A172 (cell line): ENCODE measurements at places on chromosomes 1 and 21.

DNA sequence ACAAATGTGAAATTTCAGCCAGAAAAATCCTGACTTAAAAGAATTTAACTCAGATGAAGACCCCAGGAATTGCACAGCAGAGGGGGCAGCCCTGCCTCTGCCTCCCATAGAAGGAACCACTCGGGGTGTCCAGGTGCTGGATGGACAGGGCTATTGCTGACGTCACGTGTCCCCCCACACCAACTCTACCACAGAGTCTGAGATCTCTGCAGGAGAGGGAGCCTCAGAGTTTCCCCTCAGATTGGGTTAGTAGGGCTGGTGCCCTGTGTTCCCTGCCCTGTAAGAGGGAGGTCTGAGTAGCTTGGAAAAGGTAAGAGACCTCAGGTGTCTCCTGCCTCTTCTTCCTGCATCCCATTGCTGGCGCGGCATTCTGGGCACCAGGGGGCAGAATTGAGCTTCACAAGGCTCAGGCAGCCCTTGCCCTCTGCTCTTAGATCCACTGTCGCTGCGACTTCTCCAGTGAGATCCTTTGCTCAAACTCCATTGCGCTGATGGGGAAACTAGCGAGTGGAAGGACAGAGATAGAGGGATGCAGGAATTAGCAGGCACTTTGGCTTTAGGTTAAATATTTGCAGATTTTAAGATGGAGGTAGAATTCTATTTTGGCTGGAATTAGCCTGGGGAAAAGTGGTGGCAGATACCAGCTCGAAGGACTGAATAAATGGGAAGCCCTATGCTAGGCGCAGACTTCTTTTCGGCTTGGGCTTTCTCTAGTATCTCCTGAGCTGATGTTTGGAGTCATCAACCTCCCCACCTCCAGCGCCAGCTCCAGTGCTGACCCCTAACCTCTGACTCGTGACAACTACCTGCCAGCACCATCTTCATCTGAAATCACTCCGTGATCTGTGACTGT lies 42.8 kb upstream of the DMBX1 start:
- peak; percentile 46 for DNase-seq

DNA sequence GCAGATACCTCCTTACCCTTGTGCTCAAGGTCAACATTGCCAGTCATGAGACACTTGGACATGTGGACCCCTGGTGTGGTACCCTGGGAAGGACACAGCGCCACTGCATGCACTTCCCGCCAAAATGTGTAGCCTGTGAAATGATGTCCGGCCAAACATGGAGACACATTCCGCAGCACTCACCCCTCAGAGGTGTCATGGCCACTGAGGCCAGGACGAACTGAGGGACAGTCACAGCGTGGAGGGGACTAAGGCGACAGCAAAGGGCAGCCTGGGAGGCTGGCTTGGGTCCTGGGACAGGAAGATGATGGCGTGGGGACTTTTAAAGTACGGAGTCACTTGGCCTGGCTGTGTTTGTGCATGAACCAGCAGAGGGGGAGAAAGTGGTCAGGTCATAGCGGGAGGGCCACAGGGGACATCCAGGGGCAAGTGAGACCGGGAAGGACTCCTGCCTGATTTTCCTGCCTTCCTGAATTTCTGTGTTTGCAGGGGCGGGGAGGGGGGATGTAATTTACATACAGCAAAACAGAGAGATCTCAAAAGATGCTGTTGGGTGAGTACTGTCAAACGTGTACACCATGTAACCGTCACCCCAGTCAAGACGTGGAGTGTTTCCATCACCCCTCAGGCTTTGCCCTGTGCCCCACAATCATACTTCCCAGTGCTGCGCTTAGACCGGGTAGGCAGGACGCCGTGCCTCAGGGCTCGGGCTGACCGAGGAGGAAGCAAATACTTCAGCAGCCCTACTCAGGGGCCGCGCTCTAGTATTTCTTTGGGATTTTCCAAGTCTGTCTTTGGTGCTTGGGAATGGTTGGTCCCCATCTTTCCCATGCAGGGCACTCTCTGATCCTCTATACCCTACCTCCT lies 45.2 kb downstream of the WDR4 start:
- DNase-seq: no peak

DNA sequence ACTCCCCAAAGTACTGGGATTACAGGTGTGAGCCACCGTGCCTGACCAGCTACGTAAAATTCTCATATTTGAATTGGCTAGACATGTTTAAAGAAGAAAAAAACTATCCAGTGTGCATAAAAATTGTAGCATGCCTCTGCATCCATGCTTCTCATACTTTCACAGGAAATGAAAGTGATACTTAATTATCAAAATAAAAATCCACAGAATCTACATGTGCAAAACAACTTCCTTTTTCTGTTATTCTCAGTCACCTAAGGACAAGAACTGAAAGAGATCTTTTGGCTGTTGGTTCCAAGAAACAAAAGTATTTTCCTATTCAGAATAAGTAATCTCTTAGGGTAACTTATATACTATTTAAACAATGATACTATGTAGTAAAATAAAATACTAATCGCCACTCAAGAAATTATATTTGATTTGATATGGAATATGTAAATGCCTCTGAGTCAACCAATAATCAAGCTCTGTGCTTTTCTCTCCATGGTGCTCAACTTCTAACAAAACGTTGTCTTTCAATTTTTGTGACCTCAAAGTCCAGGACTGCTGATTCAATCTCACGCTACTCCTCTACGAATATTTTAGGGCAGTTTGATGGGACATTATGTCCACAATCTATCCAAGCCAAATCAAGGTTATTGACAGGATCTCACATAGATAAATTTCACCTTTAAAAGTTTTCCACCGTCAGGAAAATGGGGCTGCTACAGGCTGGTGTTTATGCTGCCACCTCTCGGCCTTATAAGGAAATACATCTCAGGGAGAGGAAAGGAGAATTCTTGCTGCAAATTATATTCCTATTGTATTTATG lies 102.7 kb downstream of the ZNF281 start:
- peak; percentile 32 for DNase-seq

DNA sequence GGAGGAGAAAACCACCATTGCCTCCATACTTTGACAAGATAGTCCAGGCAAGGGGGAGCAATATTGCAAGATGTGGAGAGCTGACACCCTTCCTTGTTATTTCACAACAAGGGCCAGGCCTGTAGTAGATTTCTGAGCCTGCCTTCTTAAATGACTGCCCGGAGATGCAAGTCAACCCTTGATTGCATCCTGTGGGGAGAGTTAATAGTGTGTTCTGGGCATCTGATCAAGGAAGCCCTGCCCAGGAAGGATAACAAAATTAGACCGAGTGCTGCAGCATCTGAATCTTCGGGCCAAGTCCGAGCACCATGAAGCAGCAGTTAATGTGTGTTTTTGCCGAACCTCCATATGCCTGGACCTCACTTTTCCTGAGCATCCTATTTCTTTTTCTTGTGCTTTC lies 382.3 kb downstream of the PRDM2 start:
- no peak for DNase-seq

DNA sequence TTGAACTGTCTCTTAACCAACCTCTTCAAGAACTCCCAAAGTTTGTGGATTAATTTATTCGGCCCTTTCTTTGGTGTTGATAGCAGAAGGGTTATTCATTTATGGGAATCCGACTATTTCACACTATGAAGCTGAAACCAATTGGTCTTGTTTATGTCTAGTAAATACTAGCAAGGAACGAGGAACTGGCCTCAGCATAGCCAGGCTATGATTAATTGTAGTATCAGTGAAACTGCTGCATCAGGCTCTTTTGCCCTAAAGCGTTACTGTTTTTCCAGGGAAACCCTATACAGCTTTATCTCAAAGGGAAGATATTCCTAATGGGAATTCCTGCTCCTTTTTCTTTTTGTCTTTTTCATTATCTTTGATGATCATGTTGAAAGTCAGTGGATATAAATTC lies 35.1 kb downstream of the CLEC20A start:
- DNase-seq: no peak

DNA sequence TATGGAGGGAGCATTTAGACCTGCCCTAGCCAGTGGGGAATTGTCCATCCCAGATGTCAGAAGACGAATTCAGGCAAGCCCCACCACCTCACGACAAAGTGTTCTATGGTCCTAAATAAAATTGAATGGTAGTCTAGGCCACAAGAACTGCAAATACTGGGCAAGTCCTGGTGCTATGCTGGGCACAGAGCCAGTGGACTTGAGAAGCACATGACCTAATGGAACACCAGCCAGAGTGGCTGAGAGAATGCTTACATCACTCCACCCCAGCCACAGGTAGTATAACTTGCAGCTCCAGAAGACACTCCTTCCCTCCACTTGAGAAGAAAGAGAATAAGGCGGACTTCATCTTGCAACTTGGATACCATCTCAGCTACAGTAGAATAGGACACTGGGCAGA lies 567.3 kb upstream of the CXADR start:
- DNase-seq: no peak

- DNase-seq: no peak
These were observed 6.3 kb downstream of the KIF21B start for GRCh38 chr1:201016943-201017827.

- DNase-seq: no peak
These were observed 24.5 kb downstream of the IRF2BP2 start for GRCh38 chr1:234585330-234586055.

DNA sequence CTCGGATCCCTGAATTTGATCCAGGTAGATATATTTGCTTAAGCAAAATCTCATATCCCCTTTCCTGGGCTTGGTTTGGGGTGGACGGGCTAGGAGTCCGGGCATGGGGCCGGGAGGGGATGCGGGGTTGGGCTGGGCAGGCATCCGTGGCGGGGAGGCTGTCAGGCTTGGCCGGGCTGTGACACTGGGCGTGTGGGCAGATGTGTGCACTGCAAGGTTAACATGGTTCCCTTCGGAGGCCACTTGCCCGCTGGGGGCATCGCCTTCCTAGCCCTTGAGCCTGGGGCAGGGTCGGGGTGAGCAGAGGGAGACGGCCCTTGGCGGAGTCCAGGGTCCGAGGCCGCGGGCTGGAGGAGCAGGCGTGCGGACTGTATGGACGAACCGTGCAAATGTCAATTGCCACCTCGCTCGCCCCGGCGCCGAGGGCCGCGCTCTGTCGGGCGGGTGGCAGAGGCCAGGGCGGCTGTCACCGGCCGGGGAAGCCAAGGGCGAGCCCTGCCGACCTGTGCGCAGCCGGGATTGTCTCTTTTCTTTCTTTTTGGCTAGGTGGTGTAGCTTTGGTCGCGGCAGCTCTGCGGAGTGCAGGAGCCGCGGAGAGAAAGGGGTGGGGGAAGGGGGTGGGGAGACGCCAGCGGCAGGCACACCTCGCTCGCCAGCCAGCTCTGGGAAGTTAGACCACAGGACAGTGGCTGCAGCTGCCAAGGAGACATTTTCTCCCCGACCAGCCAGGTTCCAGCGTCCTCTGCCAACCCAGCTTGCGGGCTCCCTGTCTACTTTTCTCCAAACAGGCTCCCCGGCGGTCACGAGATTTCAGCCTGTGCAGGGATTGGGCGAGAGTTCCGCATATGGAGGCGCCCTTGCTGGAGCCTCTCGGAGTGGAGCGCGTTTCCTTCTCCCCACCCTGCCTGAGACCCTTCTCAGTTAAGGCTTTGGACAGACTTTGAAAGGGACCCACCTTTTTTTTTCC lies 1.3 kb downstream of the RCOR3 start:
- DNase-seq: peak; percentile 66

- DNase-seq: peak; percentile 6
These were observed 221.8 kb upstream of the CHRM3 start for GRCh38 chr1:239164451-239165180.

DNA sequence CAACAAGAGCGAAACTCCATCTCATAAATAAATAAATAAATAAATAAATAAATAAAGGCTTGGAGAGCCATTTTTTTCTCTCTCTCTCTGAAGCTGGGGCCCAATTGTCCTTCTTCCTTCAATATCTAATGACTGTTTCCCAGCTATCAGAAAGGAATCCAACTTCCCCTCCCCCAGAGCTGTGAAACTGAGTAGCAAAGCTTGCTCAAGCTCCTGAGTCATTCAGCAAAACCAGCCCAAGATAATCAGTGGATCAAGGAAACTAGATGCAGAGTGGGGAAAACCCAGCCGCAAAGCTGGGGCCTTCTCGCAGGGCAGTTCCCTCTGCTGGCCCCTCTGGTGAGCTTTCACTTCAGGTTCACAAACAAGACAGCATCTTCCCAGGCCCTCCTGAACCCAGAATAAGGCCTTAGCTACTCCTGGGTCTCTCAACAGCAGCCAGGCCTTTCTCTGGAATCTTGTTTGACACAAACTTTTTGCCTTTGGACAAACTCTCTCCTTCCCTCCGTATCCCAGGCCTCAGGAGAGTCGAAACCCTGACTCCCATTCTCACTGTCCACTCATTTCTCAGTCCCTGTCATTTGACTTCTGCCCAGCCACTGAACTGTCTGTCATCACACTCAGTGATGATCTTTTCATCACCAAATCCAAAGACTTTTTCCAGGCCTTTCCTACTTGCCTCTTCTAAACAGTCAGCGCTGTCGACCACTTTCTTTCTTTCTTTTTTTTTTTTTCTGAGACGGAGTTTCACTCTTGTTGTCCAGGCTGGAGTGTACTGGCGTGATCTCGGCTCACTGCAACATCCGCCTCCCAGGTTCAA lies 18.0 kb upstream of the PTP4A2 start:
- peak; percentile 92 for DNase-seq

DNA sequence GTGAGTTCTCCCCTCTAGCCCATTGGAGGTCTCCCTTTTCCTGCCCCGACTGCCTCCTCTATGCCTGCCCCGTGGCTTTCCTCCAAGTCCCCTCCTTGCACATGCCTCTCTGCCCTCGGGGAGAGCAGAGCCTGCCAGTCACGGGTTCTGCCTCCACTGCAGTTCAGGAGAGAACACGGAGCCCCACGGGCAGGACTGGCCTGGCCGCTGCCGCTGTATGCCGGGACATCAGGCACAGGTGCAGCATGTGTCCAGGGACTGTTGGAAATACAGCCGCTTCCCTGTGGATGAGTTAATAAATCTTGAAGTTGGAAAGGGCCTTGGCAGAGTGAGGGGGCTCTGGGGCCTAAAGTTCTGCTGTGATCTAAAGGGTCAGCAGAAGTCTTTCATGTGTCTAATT lies 676.6 kb downstream of the MATN1 start:
- DNase-seq: no peak

DNA sequence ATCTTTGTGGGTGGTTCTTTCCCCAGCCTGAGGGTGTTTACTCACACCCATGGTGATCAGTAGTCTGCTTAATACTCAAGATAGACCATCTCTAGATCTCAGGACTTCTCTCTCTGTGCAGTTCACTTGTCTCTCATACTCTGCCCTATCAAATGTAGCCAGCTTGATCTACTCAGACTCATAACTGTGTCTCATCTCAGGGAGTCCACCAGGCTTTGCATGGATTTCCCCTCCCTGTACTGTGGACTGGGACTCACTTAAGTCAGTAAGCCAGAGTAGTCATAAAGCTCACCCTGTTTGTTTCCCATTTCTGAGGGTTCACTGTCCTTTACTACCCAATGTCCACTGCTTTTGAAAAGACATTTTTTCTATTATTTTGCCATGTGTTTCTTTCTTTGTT lies 41.8 kb downstream of the LYPLAL1 start:
- no peak for DNase-seq

DNA sequence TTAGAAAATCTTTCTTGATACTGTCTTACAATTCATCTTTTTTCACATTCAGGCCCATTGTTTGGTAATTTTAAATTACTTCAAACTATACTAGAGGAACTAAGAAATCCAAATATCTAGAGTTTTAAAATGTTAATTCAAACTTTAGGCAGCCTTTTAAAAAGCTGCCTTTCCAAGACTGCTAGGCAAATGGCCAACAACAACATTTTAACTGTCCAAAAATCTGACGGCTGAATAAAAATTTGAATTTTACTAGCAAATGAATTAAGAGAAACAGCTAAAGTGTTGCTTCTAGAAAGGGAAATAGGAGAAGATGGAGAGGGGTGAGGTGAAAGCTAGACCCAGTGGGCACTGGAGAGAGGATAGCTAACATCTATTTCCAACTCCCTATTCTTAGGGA lies 17.2 kb downstream of the DPYD start:
- DNase-seq: no peak

- DNase-seq: no peak
These were observed 107.2 kb upstream of the VAV3 start for GRCh38 chr1:108072212-108072611.
